Stimulated activated CD4-positive, alpha-beta T cell treated with anti-CD3 and anti-CD28 coated beads, TNF-alpha, amount 100 ng/mL, for 4 hours (primary cell): ENCODE measurements at places on chromosomes 7 and 10.

GRCh38 chr10:69908124-69908523 lies 106.4 kb downstream of the COL13A1 start:
- DNase-seq: no peak

GRCh38 chr7:46687203-46687602 lies 766.1 kb upstream of the IGFBP3 start:
- DNase-seq: no peak

DNA sequence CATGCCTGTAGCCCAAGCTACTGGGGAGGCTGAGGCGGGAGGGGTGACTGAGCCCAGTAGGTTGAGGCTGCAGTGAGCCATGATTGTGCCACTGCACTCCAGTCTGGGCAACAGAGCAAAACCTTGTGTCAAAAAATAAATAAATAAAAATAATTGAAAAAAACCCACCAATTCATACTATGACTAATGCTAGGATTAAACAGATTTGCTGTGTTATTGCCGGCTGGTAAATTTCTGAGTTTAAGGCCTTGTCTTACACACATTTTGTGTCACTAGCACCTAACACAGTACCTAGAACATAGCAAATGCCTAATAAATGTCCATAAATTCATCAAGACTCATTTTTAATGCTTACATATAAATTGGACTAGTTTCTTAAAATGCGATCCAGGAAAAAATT lies 8.7 kb downstream of the ESYT2 start:
- no peak for DNase-seq

GRCh38 chr7:19957664-19958063 lies 184.2 kb upstream of the TMEM196 start:
- DNase-seq: no peak

DNA sequence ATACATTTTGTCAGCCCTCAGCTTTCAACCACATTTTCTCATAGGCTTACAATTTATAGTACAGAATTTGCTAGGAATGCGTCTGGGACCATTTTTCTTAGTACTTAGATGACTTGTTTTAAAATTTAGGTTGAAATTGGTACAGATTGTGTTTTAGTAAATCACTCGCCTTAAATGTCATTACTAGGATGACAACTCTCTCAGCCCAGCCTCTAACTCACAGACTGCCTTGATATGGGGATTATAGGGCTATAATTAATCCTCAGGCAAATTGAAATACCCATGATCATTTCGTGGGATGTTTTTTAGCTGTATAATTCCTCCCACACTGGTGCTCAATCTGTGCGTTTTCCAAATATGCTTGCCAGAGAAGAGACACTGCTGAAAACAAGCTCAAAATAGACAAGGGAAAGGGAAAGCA lies 299.7 kb upstream of the AKR1E2 start:
- no peak for DNase-seq

- no peak for DNase-seq
Observed at GRCh38 chr10:111590703-111591102, 513.9 kb downstream of the ADRA2A start.

GRCh38 chr7:93799750-93800357 lies 90.7 kb downstream of the TFPI2 start:
- DNase-seq: no peak

- no peak for DNase-seq
Observed at GRCh38 chr10:109957092-109957797, 33.9 kb upstream of the XPNPEP1 start.

- no peak for DNase-seq
Observed at GRCh38 chr10:103763374-103764202, 91.8 kb downstream of the SH3PXD2A start.

DNA sequence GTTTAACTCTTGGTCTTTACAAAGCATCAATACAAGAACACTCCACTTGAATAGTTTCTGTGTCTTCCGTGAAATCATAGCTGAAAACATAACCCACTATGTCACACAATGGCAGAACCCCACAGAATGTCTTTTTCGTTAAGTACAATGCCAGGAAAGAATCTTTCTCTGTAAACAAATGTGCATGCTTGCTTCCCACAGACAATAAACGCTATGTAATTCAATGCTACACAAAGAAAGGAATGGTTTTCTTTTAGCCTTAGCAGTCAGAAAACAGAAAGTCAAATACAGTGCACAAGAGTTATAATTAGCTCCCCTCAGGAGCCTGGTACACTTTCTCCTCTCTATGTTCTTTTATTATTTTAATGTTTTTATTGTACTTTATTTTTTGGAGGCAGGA lies 186.1 kb downstream of the SRPK2 start:
- DNase-seq: no peak

DNA sequence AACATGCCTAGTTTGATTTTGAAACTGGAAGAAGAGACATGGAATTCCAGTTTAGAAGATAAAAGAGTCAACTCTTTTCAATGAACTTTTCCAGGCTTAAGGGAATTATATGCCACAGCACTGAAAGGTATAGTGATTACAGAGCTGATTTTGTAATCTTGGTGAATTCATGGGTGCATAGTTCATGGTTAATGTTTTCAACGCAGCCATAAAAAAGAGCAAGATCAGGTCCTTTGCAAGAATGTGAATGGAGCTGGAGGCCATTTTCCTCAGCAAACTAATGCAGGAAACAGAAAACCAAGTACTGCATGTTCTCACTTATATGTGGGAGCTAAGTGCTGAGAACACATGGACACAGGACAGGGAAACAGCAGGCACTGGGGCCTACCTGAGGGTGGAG lies 94.2 kb downstream of the CUBN start:
- no peak for DNase-seq

GRCh38 chr7:55557666-55558188 lies 14.6 kb downstream of the VOPP1 start:
- no peak for DNase-seq

GRCh38 chr10:89364531-89364930 lies 13.3 kb upstream of the IFIT1B start:
- DNase-seq: no peak

- no peak for DNase-seq
Observed at GRCh38 chr7:74707238-74707637, 49.7 kb downstream of the GTF2I start.

GRCh38 chr7:29091715-29092114 lies 54.6 kb downstream of the CPVL start:
- DNase-seq: no peak

DNA sequence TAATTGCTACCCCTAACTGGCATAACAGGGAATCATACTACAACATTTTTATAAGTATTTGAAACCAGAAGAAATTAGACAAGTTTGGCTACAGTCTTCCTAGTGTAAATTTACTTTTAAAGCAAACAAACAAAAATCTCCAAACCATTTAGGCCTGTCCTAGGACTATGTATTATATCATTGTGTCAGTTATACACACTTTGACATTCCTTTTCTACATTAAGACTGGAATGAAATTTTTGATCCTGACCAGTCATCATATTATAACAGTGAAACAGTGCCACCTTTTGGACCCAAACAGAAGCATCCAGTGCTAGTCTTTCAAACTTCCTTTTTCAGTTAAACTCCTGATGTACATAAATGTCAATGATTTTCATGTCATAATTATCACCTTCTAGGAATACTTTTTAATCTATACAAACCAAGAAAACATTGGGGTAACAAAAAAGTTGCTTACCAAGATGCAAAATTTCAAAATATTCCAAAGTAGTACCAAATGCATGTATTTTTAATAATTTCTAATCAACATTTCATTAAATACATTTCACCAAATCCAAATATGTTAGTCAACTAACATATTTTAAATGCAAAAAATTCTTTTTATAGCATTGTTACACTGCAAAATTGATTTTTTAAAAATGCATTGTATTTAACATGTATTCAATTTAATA lies 75.7 kb downstream of the IMMP2L start:
- no peak for DNase-seq

- no peak for DNase-seq
Observed at GRCh38 chr7:3922175-3922635, 621.2 kb downstream of the SDK1 start.

DNA sequence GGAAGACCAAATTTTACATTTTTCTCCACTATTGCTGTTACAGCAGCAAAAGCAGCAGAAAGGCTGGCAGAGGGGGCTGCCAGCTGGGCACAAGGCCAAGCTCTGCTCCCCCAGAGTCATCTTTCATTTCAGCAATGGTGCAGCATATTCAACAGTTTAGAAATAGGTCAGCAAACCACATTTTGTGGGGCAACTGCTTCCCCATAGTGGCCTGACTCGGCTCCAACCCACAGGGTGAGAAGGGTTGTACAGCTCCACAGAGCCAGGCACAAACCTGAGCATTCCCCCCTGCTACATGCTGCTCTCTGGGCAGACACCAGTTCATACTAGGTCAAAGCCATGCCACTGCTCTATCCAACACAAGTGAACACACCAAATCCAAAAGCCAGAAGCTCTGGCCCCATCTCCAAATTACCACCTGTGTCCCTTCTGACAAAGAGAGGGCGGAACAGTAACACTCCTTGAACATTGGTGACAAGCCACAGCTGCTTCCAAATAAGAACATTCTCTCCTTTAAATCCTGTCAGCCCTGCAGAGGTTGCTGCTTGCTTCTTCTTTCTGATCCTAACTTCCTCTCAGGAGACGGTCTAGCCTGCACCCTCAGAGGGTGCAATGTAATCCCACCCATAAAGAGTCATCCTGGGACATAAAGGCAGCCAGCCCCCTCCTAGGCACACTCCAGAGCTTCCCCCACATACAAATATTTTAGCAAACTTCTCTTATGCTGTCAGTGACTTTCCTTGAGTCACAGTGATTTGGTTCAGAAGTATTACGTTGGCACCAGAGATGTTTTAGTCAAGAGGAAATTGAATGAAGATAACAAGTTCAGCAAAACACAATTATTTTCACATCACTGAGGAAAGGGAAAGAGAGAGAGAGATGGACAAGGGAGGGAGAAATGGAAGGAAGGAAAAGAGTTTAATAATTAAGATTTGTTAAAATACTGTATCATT lies 39.0 kb upstream of the SLIT1 start:
- no peak for DNase-seq

GRCh38 chr10:60479305-60480020 lies 89.8 kb upstream of the ANK3 start:
- no peak for DNase-seq

GRCh38 chr10:3926675-3927525 lies 141.9 kb upstream of the KLF6 start:
- no peak for DNase-seq

GRCh38 chr10:119190954-119191785 lies 12.6 kb upstream of the PRDX3 start:
- no peak for DNase-seq

GRCh38 chr10:5711642-5712041 lies 27.0 kb downstream of the TASOR2 start:
- DNase-seq: no peak

- DNase-seq: no peak
Observed at GRCh38 chr10:15344876-15345285, 26.2 kb downstream of the FAM171A1 start.

DNA sequence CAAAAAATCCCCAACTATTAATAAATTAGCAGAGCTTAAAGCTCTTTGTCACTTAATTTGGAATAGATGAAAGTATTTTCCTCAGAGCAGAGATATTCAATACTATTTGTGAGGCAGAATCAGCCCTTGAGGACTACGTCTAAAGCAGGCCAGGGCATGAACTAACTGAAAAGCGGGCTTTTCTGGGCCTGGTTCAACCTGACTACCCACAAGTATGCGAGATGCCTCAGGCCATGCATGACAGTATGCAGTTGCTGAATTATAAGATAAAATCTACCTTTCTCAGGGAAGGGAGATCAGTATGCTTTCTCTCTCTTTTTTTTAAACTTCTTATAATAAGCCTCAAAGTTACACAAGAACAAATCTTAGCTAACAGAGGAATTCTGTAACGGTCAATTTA lies 20.1 kb downstream of the TMEM168 start:
- no peak for DNase-seq

GRCh38 chr10:69957886-69958555 lies 94.6 kb upstream of the MACROH2A2 start:
- no peak for DNase-seq

DNA sequence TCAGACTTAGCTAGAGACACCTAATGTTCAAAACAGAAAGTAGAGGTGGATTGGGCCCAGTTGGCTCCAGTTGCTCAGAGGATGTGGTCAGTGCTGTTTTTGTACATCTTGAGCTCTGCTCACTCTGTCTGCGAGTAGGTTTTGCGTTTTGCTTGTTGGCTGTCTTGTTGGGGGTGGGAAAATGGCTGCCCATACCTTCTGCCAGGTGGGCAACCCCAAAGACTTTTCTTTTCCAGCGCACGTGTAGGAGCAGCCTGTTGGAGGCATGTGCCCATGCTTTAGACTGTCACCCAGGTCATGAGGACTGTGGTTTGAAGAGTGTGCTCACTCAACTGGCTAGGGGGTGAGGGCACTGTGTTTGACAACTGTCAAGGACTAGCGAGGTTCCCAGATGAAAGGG lies 73.9 kb downstream of the KAT6B start:
- DNase-seq: no peak

DNA sequence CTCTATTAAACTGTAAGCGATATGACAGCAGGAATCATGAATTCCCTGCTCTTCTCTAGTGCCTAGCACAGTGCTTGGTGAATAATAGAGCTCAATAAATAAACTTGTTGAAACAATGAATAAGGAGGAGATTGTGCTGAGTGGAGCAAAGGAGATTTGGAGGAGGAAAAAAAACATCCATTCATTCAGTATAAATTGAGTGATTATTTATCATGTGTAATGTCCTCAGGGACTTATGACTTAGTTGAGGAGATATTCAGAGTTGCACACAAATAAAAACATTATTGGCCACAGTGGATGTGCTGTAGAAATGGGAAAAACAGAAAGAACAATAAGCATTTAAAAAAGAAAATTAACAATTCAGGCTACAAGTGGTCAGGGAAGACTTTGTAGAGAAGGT lies 125.7 kb downstream of the FOXP2 start:
- no peak for DNase-seq

GRCh38 chr7:29289156-29290021 lies 94.8 kb downstream of the CHN2 start:
- no peak for DNase-seq

DNA sequence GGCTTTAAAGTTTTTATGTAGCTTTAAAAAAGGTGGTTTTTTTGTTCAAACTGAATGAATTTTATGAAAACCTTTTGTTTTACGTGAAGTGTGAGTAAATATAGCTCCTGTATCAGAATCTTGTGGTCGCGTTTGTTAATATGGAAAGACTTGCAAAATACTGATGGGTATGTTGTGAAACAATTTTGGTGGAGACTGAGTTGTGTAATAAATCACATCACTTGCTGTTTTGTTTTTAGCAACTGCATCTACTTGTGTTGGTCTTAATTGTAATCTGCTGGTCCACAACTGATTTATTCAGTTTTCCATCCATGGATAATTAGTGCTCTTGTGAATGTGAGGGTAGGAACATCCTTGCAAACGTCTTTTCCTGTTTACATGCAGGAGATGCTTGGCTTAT lies 10.5 kb downstream of the PLXDC2 start:
- DNase-seq: no peak

- no peak for DNase-seq
Observed at GRCh38 chr10:95429639-95430038, 131.5 kb downstream of the SORBS1 start.

DNA sequence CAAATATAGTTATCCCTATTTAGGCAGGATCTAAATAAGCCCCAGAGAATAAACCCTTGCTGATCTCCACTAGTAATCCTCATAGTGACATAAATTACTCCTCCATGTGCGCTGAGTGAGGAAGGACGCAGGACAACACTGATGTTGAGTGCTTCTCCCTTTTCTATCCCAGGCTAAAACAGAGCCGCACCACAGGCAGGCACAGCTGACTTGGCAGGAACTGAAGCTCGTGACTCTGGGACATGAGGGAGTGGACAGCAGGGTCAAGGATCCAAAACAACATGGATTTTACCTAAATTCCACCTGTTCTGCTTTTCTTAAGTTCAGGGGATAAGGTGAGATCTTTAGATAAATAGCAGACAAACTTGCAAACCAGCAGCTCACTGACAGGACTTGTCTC lies 46.0 kb downstream of the VOPP1 start:
- DNase-seq: no peak
